ENCODE measurements at places on chromosomes 2 and 18.

- DNase-seq, result no peak
These were observed 154.6 kb upstream of the ZSWIM2 start for GRCh38 chr2:187003611-187004010.

DNA sequence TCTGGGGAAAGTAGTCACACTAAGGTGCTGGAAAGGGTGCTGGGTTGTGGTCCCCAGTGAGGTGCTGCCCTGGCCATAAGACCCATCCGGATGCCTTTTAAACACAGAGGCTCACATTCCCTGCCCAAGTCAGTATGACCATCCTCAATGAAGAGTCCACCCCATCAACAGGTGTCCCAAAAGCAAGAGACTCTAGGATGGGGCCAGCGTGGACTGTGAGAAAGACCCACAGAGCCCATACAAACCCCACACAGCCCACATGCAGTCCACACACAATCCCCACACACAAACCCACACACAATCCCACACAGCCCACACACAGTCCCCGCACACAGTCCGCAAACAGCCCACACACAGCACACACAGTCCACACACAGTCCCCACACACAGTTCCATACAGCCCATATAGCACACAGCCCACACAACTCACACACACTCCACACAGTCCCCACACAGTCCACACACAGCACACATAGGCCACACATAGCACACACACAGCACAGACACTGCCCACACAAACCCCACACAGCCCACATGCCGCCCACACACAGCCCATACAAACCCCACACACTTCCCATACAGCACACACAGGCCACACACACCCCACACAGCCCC, 241.4 kb upstream of the SALL3 start:
- DNase-seq, result no peak

- DNase-seq, result no peak
These were observed 893.2 kb downstream of the BCL11A start for GRCh38 chr2:59660262-59660661.

DNA sequence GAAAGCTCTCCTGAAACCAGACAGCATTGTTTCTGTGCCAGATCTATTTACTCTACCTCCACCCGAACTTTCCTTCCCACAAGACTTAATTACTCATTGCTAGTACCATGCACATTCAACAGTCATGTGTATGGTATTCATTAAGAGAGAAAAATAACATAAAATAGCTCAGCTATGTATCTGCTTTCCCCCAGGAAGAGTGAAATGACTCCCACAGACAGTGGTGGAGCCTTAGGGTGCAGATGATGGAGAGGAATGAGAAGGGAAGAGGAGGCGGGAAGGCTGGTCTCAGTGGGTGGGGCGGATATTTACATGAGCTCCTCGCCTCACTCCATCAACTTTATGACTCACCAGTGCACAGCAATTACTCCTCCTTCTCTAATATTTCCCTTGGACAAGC, 724.5 kb downstream of the EPHA4 start:
- no peak for DNase-seq

- no peak for DNase-seq
These were observed 475.6 kb upstream of the VRK2 start for GRCh38 chr2:57570961-57571360.

- no peak for DNase-seq
These were observed 4.7 kb downstream of the SCYGR5 start for GRCh38 chr2:227671170-227671905.
